ENCODE measurements at places on chromosomes 16 and 17.

GRCh38 chr17:66540131-66540781 lies 237.8 kb downstream of the PRKCA start:
- peak; percentile 62 for DNase-seq

DNA sequence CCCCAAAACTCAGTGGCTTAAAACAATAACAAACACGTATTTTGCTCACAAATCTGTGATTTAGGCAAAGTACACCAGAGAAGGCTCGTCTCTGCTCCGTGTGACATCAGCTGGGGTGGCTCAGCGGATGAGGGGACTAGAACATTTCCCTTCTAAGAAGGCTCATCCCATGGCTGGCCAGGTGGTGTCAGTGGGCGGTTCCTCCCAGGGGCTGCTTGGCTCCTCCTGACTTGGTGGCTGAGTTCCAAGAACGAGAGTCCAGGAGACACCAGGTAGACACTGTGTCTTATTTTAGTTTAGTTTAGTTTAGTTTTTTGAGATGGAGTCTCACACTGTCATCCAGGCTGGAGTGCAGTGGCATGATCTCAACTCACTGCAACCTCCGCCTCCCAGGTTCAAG lies 5.6 kb upstream of the CHMP6 start:
- DNase-seq, result no peak

- no peak for DNase-seq
These were observed 20.3 kb downstream of the CLUH start for GRCh38 chr17:2691069-2691871.

- no peak for DNase-seq
These were observed 137.7 kb upstream of the MYOCD start for GRCh38 chr17:12528036-12528435.

GRCh38 chr16:69113216-69113615 lies 7.8 kb downstream of the HAS3 start:
- no peak for DNase-seq

DNA sequence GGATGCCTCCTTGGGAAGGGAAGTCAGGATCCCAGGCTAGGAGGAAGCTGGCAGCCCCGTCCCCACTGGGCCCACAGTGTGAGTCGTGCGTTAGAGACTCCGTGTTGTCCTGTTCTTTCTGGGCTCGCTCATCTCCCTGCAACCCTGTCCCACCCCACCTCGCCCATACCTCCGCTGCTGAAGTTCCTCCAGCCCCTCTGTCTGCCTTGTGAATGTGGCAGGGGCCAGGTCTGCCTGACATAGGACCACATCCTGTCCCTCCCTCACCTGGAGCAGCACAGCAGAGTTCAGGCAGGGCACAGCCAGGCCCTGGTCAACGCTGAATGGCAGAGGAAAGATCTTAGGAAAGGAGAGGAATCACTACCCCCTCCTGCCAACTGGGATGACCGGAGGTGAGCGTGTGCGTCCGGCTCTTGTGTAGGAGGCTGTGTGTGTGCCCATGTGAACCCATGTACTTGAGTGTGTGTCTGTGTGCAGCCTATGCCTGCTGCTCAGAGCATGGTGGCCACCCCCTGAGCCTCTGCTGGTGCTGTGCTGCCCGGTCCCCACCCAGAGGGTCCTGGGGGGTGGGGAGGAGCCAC lies 12.8 kb downstream of the KCNJ18 start:
- no peak for DNase-seq

DNA sequence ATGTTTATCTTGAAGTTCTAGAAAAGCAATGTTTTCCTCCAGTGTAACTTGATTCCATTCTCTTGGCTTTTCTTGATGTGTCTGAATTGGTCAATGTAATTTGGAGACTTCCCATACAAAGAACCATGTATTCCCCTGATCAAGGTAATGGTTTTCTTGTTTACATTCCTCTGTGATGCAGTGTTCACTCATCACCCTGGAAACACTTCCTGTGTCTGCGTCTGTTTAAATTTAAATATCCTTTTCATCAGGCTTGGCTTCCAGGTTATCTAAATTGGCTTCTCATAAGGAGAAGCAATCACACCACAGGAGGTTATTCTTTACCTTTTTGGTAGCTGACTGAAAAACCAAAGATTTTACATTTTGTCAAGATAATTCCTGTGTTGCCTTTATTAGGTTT lies 237.3 kb upstream of the WSCD1 start:
- DNase-seq, result no peak

GRCh38 chr17:72938482-72938881 lies 154.0 kb downstream of the SLC39A11 start:
- DNase-seq, result no peak
